ENCODE measurements at places on chromosomes 2 and 18. TPM values are rescaled to one million over a fixed set of nuclear protein-coding genes. Genes with fewer than 3 reads are reported as not detected.

GRCh38 chr2:110713513-110714362 lies 18.6 kb upstream of the ACOXL start:
- no peak for DNase-seq

DNA sequence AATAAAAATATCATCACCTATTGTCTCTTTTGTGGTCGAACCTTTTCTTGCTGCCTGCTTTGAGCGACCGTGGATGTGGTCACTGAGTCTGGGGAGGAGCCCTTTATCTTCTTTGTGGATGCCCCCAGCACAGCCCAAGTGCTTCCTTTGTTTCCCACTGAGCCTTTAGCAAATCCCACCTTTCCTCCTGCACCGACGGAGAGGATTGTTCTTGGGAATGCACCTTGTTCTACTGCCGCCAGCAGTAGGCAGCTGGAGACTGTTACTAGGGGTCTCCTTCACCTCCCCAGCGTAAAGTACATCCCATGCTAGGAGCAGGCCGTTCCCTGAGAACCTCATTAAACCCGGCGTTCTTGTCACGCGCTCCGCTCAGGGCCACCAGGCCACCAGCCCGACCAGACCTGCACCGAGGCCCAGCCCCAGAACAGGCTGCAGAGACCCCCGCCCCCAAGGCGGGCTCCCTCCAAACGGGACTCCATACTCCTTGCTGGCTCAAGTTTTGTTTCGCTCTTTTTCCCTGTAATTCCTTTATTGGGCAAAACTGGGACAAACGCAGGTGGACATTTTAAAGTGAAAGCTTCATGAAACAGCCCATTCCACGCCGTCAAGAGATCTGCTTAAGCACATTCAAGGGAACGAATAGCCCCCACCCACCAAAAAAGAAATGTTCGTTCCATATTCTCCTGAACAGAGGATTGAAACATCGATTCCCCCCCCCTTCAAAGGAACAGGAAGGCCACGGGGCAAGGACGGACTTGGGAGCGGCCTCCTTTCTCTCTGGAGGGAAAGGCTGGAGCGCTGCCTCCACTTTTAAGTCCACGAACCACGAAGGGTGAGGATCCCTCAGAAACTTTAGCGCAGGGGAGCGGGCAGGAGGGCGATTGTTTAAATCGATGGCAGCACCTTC lies 1.1 kb upstream of the MAT2A start:
- DNase-seq: peak; percentile 70

GRCh38 chr2:195450552-195451113 lies 206.4 kb upstream of the SLC39A10 start:
- no peak for DNase-seq

DNA sequence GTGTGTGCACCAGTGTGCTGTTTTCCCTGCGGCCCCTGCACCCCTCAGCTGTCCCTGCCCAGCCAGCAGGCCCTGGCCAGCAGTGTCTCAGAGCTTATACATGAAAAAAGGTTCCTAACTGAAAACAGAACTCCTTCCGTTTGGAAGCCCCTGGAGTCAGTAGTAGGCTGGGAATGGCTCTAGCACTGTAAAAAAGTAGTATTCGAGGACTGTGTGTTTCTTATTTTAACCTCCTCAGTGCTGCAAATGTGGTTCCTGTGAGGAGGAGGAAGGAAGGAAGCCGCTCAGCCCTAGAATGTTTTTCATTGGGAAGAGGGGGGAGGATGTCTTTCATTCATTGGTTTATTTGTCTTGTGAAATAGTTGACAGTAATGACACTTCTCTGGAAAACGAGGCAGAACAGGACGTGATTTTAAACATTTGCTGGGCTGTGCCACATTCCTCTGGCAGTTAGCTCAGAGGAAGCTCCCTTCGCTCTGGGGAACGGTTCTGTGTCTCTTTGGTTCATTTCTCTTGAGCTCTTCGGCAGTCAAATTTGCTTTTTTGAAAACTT lies 103.5 kb downstream of the SPTBN1 start:
- peak; percentile 78 for DNase-seq

GRCh38 chr2:10978090-10978670 lies 66.4 kb downstream of the KCNF1 start:
- no peak for DNase-seq

GRCh38 chr2:109210431-109211200 lies 81.6 kb downstream of the SH3RF3 start:
- DNase-seq: no peak

- DNase-seq: no peak
These were observed 165.2 kb upstream of the EPC2 start for GRCh38 chr2:148479398-148479797.

DNA sequence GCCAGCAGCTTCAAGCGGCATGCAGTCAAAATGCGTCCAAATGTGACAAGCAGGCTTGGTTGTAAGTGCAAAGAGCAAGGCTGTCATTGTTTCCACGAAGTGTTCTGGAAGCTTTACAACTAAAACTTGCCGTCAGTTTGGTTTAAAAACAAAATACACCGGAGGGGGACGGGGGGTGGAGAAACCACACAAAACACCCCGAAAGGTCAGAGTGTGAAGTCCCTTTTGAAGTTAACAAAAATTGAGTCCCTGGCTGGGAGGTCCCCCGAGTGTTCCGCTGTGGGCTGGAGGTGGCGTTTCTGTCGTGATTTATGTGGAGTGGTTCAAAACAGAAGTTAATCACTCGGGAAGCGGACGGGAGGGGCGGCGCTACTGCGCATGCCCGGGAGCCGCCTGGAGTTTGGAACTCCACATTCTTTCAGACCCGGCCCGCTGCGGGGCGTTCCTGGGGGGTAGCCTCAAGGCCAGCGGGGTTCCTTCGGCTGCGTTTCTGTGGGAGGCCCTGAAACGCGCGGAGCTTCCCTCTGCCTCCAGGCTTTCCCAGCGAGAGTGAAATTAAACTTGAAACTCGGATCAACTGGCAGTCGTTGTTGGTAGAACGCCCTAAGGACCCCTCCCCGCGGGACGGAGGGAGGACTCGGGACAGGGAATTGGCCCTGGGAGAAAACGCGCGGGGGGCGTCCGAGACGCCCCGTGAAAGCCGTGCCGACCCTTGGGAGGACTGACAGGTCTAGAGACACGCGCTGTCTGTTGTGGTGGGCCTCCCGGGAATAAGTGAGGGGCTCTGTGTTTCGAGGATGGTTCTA lies 1.4 kb downstream of the TGIF1 start:
- peak; percentile 85 for DNase-seq

- DNase-seq: no peak
These were observed 2.1 kb downstream of the TSHZ1 start for GRCh38 chr18:75212751-75213090.

DNA sequence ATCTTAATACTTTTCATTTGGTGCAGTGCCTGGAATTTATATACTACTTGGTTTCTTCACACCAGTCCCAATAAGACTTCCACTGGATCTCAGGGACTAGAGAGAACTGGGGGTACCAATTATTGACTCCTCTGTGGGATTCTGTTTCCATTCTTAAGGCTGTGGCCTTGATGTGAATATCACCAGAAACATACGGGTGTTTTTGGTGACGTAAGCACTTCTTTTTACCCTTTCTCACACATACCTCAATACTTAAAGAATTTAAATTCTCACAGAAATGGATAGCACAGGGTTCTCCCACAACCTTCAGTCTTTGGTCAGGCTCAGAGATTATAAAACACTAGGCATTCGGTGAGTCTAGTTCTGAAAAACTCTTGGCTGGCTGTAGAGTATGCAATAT lies 84.1 kb downstream of the SUCLG1 start:
- DNase-seq: no peak

GRCh38 chr2:96775160-96775559 lies 14.5 kb downstream of the CNNM4 start:
- DNase-seq: no peak

DNA sequence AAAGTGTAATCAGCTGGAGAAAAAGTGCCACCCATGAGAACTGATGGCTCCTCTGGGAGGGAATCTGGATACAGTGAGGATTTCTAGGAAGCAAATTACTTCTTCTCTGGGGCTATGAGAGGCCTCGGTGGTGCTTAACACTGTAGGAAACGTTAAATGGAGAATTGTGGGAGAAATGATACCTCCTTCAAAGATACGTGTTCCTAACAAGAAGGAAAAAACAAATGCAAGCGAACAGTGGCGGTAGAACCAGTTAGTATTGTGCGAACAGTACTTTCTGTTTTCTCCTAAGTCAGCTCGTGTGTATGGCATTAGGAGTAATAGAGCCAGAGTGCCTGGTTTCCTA lies 587 bp upstream of the MTIF2 start:
- DNase-seq: no peak

DNA sequence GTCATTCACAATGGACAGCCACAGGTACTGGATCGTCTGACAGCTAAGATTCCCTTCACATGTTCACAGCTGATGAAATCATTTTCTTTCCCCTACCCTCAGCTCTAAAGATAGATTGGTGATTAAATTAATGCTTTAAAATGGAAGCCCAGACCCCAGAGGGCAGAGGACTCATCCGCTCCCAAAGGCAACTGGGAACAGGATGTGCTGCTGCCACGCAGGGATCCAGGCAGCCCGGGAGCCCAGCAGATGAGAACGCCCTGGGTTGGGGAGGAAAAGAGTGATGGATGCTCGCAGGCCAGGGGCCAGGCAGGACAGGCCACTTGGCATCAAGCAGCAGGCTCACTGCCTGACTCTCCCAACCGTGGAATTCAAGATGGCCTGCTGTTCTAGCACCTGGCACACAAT lies 41.3 kb downstream of the HDHD2 start:
- DNase-seq: no peak

- DNase-seq: no peak
These were observed 374.5 kb downstream of the NCKAP5 start for GRCh38 chr2:133193544-133194361.

DNA sequence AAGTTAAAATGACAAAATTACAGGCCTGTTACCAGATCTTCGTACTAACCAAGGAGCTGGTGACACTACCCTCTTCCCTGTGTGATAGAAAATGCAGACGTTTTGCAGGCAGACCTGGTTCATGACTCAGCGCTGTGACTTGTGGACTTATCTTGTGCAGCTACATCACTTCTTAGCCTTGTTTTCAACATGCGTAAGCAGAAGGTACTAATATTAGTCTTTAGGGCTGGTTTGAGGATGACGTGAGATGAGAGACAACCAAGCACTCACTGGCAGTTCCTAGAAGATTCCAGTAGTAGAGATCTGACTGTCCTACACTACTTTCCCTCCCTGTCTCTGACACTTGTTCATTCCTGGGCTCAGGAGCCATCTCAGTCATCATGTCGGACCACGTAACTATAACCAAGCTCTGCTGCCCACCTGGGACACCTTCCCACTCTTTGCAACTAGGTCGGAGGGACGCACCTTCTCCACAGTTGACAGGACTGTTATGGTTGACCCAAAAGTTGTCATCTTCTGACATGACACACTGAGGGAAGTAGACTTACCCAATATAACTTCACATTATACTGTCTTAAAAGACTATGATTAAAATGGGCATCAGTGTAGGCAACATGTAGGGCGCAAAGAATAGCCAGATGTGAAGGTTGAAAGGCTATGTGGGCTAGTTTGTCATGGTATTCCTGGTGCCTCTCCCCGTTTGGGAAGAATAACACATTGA lies 64.8 kb downstream of the TNFRSF11A start:
- no peak for DNase-seq

GRCh38 chr18:77505499-77505898 lies 255.9 kb downstream of the GALR1 start:
- no peak for DNase-seq

GRCh38 chr18:56469582-56469981 lies 168.8 kb downstream of the TXNL1 start:
- no peak for DNase-seq

DNA sequence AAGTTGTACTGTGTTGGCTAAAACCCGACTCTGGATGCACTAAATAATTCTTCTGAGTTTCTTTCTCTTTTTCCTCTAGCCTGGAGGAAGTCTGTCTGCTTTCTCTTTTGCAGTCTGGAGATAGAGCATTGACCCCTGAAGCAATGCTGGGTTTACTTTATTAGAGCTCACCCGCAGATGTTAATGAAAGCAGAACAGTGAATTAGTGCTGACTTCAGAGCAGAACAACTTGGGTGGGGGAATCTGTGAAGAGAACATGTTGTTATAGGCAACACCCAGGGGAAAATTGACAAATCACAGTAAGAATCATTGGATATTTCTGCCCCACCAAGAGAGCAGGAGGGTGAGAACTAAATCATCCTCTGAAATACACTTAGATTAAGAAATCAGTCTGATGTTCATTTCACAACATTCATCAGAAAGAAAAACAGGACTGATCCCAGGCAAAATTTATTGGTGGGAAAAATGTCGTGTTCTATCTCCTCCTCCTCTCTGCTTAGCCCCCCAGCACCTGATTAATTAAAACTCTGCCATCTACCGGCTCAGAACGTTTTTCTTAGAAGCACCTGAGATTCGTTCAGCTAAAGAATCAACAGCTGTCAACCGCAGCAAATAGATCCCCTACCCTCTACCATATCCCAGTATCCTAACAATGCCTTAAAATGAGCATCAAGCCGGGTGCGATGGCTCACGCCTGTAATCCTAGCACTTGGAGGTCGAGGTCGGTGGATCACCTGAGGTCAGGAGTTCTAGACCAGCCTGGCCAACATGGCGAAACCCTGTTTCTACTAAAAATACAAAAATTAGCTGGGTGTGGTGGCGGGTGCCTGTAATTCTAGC lies 165.1 kb downstream of the FMNL2 start:
- DNase-seq: peak; percentile 18

- DNase-seq: peak; percentile 52
These were observed 26.1 kb downstream of the DGUOK start for GRCh38 chr2:73952499-73953446.

DNA sequence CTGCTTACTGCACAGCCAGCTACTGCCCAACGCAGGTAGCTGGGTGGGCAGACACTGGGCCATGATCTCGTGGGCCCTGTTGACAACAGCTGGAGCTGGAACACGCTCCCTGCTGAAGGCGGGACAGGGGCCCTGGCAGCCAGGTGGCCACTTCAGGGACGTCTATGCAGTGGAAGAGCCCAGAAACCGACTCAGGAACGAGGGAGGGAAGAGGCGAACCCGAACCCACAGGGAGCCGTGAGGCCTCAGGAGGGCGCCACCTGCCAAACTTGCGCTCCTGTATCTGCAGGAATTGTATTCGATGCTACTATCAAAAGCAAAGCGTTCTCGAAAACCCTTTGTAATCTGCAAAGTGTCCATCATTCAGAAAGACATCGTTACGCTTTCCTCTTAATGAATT lies 198.4 kb downstream of the EIPR1 start:
- DNase-seq: no peak

Gene ANKRD12
- 11.1 TPM for total RNA-seq

Gene IL36A
- not detected for total RNA-seq

Gene L3MBTL4
- 2.8 TPM for total RNA-seq

Gene NXPH2
- 1.4 TPM for total RNA-seq

Gene SERPINB4
- not detected for total RNA-seq

Gene MARS2
- 7.7 TPM for total RNA-seq

Gene KRTCAP3
- not detected for total RNA-seq

Gene COL4A4
- total RNA-seq: under 0.01 TPM

Gene OXER1
- total RNA-seq: not detected

Gene KANSL3
- 26.6 TPM for total RNA-seq

Gene SAP130
- 6.9 TPM for total RNA-seq

Gene LRP2
- under 0.01 TPM for total RNA-seq

Gene VWA3B
- 0.77 TPM for total RNA-seq

Gene SLC11A1
- not detected for total RNA-seq

Gene GBX2
- 8.0 TPM for total RNA-seq

Gene NOSTRIN
- not detected for total RNA-seq

Gene ACOXL
- not detected for total RNA-seq

Gene BIRC6
- 44.8 TPM for total RNA-seq
